Head of caudate nucleus (tissue), 42 donors: ENCODE measurements at places on chromosomes 2 and 18.
A peak's percentile ranks its signal among the peaks of the same experiment; 100 is the strongest.

DNA sequence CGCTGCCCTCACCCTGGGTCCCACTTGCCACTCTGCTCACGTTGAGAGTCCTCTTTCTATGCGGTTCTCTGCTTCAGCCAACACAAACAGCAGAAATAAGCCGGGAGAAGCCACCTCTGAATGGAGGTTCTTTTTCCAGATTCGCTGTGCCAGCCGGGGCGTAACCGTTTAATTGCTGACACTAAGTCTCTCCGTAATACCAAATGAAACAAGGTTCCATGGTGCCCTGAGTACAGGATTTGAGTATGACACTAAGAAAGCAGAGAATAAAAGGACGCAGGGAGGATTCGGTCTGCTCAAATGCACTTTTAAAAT lies 37.6 kb downstream of the CTIF start:
- no peak for DNase-seq

DNA sequence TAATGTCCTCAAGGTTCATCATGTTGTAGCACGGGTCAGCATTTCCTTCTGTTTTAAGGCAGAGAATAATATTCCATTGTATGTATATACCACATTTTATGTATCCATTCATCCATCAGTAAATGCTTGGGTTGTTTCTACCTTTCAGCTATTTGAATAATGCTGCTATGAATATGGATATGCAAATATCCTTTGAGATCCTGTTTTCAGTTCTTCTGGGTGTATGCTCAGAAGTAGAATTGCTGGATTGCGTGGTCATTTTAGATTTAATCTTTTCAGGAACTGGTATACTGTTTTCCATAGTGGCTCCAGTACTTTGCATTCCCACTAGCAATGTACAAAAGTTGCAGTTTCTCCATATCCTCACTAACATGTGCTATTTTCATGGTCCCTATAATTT lies 13.4 kb upstream of the ASB1 start:
- no peak for DNase-seq

- DNase-seq = no peak
These were observed 491.8 kb downstream of the TXNL1 start for GRCh38 chr18:56146565-56146964.

GRCh38 chr2:74603282-74604000 lies 44.7 kb downstream of the M1AP start:
- no peak for DNase-seq

GRCh38 chr2:27054721-27055120 lies 3.3 kb downstream of the AGBL5 start:
- no peak for DNase-seq

DNA sequence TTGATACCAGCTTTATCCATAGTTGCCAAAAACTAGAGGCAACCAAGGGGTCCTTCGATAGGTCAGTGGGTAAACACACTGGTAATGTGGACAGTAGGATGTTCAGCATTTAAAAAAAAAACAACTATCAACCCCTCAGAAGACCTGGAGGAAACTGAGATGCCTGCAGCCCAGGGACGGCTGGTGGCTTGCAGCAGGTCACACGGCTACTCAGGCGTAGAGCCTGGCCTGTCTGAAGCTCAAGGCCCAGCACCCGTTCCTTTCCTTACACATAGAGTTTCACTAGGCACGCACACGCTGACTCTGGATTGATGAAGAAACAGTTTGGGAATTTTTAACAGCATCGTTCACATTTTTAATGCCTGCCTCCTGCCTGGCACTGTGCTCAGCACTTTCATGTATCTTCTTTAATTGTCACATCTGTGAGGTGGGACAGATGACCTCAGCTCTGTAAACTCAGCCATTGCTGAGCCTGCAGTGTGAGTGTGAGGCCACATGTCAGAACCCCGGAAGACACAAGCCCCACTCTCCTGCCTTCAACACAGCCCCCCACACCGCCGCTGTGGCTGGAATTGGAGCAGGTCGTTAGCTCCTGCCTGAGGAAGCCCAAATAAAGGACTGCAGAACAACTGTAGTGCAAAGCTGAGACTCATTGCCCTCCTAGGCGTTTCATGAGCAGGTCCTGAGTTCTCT lies 40.7 kb downstream of the TRAPPC12 start:
- no peak for DNase-seq

- no peak for DNase-seq
These were observed 149.5 kb downstream of the ACOXL start for GRCh38 chr2:110881908-110882307.

DNA sequence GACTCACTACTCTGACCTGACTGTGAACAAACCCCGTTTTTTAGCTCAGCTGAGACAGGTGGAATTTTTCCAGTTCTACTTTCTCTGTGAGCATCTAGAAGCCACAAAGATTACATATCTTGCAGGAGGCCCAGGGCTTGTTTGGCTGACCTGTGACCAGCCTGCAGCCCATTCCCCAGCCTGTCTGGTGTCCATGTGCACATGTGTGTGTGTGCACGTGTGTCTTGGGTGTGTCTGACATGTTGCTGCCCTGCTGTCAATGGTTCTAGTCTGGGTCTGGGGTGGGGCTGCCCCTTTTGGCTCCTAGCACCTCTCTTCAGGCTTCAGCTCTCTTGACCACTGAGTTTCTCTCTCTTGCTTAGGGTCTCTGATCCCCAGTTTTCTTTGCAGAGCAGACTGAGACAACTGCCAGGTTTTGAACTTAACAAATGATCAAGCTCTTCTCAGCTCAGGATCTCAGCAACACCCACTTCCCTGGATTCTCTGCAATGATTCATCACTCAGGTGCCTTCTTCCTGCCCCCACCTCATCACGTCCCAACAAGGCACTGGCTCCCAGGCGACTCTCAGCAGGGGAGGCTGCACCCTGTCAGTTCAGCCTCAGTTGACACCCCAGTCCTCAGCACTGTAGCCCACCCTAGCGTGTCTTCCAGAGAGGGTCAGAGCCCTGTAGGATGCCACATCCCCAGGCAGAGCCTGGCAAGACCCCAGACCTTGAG lies 130.3 kb downstream of the CELF4 start:
- peak; percentile 83 for DNase-seq

DNA sequence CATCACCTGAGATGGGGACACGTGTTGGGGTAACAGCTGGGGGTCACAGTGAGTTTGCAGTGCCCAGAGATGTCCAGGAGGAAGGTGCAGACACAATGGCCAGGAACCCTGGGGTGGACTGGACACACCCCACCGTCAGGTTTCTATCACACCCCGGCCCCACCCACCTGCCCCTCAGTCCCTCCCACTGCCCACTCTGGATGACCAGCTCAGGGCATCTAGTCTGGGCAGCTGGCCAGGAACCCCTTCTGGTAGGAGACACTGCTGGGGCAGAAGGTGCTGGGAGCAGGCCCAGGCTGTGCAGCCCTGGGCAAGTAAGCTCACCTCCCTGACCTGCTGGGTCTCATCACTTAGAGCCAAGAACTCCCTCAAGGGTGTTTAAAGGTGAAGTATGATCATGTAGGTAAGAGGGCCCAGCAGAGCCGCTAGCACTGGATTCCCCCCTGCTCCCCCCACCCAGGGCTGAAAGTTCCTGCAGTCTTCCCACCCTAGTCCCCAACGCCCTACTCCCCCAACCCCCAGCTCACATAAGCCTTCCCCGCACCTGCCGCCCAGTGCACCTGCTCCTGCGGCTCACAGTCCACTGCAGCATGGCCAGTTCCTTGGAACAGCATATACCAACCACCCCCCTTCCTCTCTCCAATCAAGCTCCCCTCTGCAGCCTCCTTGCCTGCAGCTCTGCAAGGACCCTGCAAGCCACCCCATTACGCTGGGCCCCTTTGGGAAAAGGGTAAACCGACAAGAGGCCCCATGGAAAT lies 17.3 kb downstream of the BIN1 start:
- DNase-seq = no peak

GRCh38 chr2:127358044-127358443 lies 29.7 kb downstream of the MAP3K2 start:
- no peak for DNase-seq

GRCh38 chr2:51071191-51071590 lies 39.3 kb upstream of the NRXN1 start:
- no peak for DNase-seq

- DNase-seq = no peak
These were observed 202.1 kb downstream of the ANKRD30B start for GRCh38 chr18:14949800-14950664.

DNA sequence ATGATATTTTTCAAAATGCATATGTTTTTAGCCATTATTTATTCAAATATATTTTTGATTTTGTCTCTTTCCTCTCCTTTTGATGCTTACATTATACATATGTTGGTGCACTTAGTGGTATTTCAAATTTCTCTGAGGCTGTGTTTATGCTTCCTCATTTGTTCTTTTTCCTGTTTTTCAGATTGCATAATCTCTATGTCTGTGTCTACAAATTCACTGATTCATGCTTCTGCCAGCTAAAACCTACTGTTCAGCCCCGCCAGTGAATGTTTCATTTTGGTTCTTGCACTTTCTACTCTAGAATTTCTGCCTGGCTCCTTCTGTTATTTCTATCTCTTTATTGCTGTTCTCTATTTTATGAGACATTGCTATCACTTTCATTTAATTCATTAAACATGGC lies 951.7 kb upstream of the CNTNAP5 start:
- no peak for DNase-seq

GRCh38 chr2:19881221-19881907 lies 20.4 kb downstream of the TTC32 start:
- no peak for DNase-seq

DNA sequence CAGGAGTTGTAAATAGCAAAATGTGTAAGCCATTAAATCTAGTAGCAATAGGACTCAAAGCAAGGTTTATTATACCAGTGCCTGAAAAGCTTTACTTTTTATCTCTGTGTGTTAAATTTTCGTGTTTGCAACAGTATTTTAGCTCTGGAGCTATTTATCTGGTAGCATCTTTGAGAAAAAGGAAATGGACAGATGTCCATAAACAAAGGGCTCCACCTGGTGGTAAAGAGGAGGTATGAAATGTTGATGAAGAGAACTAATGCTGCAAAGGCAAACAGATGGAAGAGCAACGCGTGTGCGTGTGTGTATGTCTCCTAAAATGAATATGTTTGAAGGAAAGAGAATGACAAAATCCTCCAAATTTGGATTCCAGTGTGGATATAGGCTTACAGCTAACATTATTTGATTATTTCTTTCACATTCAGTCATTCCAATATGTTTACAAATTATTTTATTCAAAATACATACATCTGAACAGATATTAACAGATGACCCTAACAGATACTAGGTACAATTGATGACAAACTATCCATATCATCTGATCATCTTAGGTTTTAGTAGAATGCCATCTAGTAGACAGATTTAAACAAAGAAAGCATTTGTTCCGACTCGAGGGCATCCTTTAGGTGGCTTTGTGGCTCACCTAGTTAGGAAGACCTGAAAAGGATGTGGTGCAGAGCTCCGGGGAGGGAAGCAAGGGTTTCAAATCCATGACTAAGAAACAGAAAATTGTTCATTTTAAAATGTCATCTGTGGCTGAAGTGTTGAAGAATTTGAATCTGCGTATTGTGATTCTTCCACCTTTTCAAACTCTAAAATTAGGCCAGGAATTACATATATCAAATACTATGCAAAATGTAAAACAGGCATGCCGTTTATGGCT lies 383.3 kb downstream of the MTX2 start:
- DNase-seq = no peak

DNA sequence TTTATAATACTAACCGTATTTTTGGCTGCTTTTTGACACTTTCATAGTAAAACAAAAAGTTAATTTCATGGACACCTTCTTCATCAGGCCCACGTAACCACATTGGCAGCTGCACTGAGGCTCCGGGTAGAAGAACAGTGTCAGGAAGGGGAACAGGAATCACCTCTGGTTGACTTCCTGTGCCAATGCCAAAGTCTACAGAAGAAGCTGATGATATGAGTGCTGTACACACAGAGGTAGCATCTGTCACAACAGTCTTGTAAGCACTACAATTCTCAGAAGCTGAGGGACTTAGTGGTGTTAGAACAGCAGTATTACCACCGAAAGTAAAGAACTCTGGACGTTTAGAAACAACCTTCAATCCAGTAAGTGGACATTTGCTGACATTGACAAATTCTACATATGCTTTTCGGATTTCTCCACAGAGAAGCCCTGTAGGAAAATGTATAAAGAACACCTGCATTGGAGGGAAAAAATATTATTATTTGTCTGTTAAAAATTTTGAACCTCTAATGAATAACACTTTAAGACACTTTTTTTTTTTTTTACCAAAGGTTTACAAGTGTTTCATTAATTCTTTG lies 85.3 kb downstream of the TRAPPC8 start:
- DNase-seq = no peak

- no peak for DNase-seq
These were observed 9.3 kb downstream of the RHOB start for GRCh38 chr2:20456116-20456571.

GRCh38 chr2:202376460-202377206 lies 506 bp downstream of the BMPR2 start:
- peak; percentile 43 for DNase-seq

DNA sequence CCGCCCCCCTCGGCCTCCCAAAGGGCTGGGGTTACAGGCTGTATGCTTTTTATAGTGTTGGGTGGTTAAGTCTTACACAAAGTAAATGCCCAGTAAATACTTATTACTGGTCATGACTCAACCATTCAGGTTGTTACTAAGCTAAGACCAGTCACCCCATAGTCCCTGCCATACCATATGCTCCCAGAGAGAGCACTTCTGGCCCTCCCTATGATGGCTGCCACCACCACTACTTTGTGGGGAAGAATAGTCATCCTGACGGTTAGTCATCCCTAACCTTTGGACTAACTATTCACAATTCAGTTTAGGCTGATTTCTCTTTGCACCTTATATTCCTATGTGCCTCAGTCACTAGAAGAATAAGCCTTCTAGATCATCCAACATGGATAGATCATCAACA lies 42.0 kb upstream of the MSH2 start:
- no peak for DNase-seq

DNA sequence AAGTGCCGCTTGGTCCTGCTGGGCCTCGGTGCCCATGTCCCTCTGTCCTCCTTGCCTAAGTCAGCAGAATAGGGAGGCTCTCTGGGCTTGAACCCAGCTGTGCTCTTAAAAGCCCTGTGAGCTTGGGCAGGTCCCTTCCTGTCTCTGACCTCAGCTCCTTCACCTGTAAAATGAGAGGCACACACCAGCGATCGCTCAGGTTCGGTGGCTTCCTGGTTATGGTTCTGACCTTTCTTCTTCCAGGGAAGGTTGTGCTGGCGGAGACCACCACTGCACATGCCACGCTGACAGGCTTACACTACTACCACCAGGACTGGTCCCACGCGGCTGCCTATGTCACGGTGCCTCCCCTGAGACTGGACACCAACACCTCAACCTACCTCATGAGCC lies 36.1 kb upstream of the MAPRE3 start:
- no peak for DNase-seq

GRCh38 chr2:131535526-131535925 lies 7.8 kb downstream of the CCDC74A start:
- DNase-seq = no peak

- no peak for DNase-seq
These were observed 128.6 kb downstream of the SH3RF3 start for GRCh38 chr2:109257653-109258052.

GRCh38 chr2:84861539-84861938 lies 19.3 kb downstream of the TRABD2A start:
- no peak for DNase-seq
